ENCODE measurements at places on chromosomes 5 and 9.
A peak's percentile ranks its signal among the peaks of the same experiment; 100 is the strongest.

DNA sequence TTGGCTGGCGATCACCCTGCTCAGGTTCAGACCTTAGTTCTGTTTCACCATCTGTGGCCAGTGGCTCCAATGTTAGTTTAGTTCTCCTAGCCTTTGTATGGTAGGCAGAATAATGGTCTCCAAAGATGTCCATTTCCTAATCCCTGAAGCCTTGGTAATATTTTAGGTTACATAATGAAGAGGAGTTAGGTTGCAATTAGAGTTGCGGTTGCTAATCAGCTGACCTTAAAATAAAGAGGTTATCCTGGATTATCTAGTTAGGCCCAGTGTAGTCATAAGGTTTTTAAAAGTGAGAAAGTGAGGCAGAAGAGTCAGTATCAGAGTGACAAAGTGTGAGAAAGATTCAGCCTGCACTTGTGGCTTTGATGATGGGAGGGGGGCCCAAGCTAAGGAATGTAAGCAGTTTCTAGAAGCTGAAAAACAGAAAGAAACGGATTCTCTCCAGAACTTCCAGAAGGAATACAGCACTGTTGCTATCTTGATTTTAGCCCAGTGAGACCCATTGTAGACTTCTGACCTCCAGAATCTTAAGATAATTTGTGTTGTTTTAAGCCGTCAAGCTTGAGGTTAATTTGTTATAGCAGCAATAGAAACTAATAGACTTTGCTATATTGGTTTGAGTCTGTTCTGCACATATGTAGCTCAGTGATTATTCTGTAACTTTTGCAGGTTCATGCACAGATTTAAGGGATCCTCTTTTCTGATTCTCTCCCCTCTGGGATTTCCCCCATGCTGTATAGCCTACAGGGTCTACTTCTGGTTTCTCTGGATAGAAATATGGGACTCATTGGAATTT is 21.6 kb downstream of the LNPEP start:
- no peaks in the 10 kb centered on the region for H3K36me3 ChIP-seq

DNA sequence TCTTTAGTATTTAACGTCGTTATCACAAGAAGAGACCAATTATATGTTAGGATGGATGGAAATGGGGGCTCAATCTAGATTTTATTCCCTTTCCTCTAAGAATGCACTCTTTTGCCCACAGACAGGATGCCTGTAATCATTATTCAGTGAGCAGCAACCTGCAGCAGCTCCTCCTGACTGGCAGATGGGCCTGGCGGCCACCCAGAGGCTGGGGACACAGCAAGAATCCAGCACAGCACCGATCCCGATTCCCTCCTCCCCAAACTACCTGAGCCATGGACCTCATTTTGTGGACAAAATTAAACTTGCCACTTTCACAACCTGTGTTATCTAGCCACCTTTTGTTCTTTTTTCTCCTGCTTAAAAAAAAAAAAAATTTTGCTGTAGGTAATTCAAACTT is 101.0 kb downstream of the USP20 start:
- no peak for DNase-seq
- no peaks in the 10 kb centered on the region for H3K36me3 ChIP-seq
- peaks cover 29% of the 10 kb centered on the region for H3K4me1 ChIP-seq
- H3K4me3 ChIP-seq = no peak overlapping the region
- no peaks in the 10 kb centered on the region for H3K27me3 ChIP-seq

DNA sequence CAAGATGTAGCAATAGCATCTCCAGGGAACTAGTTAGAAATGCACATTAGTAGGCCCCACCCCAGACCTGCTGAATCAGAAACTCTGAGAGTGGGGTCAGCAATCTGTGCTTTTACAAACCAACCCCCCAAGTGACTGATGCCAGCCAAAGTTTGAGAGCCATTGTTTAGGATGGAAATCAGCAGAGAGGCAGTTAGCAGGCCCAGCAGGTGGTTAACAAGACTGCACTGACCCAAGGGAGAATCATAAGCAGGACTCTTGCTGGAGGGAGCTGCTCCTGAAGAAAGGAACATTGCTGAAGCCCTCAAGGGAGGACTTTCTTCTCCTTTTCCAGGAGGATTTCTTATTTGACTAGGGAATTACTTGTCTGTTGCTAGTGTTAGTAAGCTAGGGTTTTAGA is 74.2 kb upstream of the SLC12A2 start:
- H3K4me3 ChIP-seq = no peak overlapping the region
- H3K4me1 ChIP-seq = no peaks in the 10 kb centered on the region
- DNase-seq = no peak

DNA sequence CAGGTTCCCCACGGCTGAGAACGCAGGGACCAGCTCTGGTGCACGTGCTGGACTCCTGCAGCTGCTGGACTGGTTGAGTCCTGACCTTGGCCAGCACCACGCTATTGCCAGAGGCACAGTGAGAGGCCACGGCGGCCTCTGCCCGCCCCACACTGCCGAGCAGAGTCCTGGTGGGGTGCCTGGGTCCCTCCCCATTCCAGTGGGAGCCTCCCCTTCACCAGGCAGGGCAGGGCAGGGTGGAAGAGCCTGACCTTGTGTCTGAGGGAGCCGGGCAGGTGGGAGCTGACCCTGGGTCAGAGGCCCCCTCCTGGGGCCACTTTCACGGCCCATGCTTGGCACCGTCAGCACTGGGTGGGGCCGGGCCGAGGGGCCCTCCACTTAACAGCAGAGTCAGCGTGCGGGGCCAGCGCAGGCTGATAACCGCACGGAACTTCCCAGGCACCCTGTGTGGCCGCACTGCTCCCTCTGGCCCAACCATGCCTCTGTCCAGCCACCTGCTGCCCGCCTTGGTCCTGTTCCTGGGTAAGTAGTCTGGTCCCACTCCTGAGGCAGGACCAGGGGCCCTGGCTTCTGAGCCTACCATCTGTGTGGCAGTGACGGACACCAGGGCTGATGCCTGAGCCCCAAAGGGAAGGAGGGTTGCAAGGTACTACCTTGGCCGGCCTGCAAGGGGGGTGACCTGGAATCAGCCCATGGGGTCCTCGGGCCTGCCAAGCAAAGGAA is at the start of gene MAMDC4:
TSS of gene MAMDC4 (plus strand) at position 406 of the 723 bp plus-strand sequence. CDS start at position 477, 71 bp downstream.
- peaks cover 15% of the 10 kb centered on the region for H3K27me3 ChIP-seq

DNA sequence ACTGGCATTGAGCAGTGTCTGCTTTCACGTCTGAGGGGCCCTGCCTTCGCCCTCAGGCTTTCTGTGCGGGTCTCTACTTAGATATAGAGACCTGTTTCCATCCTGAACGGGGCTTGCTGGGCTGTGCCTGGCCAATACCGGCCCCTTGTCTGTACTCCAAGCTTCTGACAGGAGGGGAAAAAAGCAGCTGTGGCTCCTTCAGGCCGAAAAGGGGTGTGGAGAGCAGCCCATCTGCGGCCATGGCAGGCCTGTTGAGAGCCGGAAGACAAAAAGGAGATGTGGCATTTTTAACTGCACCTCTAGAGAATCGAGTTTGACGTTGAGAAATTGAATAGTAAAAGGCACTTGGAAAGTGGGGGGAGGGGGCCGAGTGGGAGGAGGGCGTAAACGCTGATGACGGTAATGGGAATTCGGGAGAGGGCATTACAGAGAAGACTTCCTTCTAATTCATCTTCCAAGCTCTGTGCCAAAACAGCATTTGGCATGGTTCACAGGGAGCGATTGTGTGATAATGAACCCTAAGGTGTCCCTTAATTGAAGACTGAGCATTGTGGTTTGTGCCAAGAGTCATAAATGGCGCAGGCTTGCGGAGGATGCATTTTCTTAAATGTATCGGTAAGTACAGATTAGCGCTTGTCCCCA is 25.1 kb upstream of the PRDM12 start:
- H3K36me3 ChIP-seq = no peaks in the 10 kb centered on the region
- no peak for DNase-seq
- H3K27ac ChIP-seq = no peak overlapping the region
- H3K27me3 ChIP-seq = no peaks in the 10 kb centered on the region

- no peaks in the 10 kb centered on the region for H3K36me3 ChIP-seq
- no peaks in the 10 kb centered on the region for H3K27me3 ChIP-seq
- H3K4me1 ChIP-seq = no peaks in the 10 kb centered on the region
- no peak for DNase-seq
- no peak overlapping the region for H3K4me3 ChIP-seq
Observed at GRCh38 chr9:109710830-109711229, 69.2 kb upstream of the PALM2AKAP2 start.

- no peak for DNase-seq
- H3K27me3 ChIP-seq = peaks cover 99% of the 10 kb centered on the region
- no peak overlapping the region for H3K4me3 ChIP-seq
- no peaks in the 10 kb centered on the region for H3K36me3 ChIP-seq
- no peak overlapping the region for H3K27ac ChIP-seq
- peaks cover 45% of the 10 kb centered on the region for H3K4me1 ChIP-seq
Observed at GRCh38 chr9:124017051-124017928, 5.7 kb downstream of the LHX2 start.

- no peak for DNase-seq
- H3K27ac ChIP-seq = no peak overlapping the region
- H3K27me3 ChIP-seq = no peaks in the 10 kb centered on the region
- no peaks in the 10 kb centered on the region for H3K4me1 ChIP-seq
Observed at GRCh38 chr5:7321724-7322123, 74.2 kb upstream of the ADCY2 start.

DNA sequence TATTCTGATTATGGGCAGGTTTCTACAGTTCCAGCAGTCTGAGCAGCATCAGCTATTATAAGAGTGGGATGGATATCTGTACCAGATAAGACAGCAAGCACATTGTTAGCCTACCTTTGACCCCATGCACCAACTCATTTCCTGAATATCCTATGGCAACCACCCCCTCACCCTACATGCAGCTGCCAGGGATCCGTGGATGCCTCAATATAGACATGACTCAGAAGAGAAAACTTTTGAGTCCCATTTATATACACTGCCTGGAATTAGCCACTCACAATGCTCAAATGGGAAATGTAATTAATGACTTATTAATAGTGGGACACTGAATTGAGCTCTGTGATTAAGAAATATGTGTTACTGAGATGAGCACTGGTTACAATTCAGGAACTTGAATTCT is 124.4 kb downstream of the SSBP2 start:
- DNase-seq = no peak
- no peaks in the 10 kb centered on the region for H3K4me1 ChIP-seq
- H3K36me3 ChIP-seq = no peaks in the 10 kb centered on the region
- H3K27me3 ChIP-seq = no peaks in the 10 kb centered on the region
- no peak overlapping the region for H3K27ac ChIP-seq
- H3K4me3 ChIP-seq = no peak overlapping the region

DNA sequence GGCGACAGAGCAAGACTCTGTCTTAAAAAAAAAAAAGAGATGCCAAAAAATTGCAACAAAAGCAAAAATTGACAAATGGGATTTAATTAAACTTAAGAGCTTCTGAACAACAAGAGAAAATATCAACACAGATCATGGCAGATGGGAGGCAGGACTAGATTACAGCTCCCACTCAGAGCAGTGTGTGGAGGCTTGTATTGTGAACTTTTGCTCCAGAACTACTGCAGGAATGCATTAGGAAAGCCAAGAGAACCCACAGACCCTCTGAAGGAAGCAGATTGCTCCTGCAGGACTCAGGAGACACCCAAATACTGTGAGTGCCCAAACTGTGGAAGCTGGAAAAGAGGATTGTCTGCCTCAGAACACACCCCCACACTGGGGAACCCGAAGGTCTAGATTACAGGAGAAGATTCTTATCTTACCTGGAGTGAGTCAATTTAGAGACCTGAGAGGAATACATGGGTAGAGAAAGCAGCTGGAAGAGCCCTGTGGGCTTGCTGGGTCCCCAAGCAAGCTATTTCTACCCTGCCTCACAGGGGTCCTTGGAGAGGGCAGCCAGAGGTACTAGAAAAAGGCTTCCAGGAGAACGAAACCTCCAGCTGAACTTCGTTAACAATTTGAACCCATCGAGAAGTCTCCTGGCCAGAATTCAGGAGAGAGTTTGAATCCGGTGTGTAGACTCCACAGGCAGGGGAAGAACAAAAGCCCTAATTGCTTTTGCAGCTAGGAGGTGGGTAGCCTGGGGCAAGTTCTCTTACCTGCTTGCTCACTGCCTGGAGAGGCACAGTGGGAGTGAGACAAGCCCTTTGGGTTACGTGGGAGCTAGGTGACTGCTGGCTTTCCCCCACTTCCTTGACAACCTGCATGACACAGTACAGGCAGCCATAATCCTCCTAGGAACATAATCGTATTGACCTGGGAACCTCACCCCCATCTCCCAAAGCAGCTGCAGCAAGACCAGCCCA is 593.4 kb upstream of the RGMB start:
- H3K36me3 ChIP-seq = no peaks in the 10 kb centered on the region
- no peak for DNase-seq
- H3K4me1 ChIP-seq = no peaks in the 10 kb centered on the region
- H3K27me3 ChIP-seq = no peaks in the 10 kb centered on the region
- no peak overlapping the region for H3K27ac ChIP-seq
- H3K4me3 ChIP-seq = no peak overlapping the region

DNA sequence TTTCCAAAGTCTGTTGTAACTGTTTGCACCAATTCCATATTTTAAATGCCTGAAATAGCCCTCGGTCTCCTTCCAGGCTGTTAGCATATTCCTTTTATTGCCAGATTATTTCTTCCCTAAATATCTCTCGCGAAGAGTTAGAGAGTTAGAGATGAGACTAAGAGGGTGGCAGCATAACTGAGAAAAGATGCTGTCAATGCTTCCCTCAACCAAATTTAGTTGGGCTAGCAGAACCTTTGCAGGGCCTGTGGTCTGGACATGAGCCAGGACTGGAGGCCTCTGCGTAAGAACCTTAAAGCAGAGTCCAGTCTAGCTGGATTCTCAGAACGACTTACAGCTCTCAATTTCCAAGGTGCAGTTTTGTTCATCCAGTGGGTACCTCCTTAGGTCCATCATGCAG is 135.9 kb downstream of the GABRB2 start:
- no peaks in the 10 kb centered on the region for H3K36me3 ChIP-seq
- no peaks in the 10 kb centered on the region for H3K27me3 ChIP-seq
- no peak overlapping the region for H3K27ac ChIP-seq
- DNase-seq = no peak
- H3K4me3 ChIP-seq = no peak overlapping the region

DNA sequence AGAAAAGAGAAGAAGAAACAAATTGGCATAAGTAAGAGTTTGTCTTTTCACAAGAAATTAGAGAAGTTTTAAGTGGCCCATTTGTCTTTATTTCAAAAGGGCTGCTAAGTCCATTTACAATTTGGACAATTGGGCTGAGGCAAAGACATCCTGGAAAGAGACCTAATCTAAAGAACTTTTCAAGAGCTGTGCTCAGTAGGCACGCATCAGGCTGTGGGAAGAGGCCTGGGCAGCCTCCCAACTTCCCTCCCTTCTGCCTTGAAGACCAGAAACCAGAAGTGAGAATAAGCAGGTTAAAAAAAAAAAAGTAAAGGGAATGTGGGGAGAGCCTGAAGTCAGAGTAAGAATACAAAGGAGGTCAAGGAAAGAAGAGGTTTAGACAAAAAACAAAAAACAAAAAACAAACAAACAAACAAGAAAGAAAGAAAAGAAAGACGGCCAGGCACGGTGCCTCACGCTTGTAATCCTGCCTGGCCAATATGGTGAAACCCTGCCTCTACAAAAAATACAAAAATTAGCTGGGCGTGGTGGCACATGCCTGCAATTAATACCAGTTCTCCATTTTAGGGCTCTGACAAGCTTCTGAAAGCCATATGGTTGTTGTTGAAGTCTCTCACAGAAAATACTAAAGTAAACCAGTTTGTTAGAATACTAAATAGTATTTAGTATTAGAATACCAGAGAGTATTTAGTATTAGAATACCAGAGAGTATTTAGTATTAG is 48.0 kb upstream of the CEP78 start:
- peak overlapping the region; percentile 51 for H3K27ac ChIP-seq
- no peak overlapping the region for H3K4me3 ChIP-seq
- H3K4me1 ChIP-seq = peaks cover 8% of the 10 kb centered on the region

- DNase-seq = no peak
- no peaks in the 10 kb centered on the region for H3K4me1 ChIP-seq
- H3K27me3 ChIP-seq = no peaks in the 10 kb centered on the region
- H3K36me3 ChIP-seq = peaks cover 4% of the 10 kb centered on the region
- H3K4me3 ChIP-seq = no peak overlapping the region
- no peak overlapping the region for H3K27ac ChIP-seq
Observed at GRCh38 chr5:132595624-132596023, 38.8 kb downstream of the RAD50 start.

GRCh38 chr9:127122176-127123063 is at the start of gene ANGPTL2:
ANGPTL2 (minus strand) TSS chr9:127122635; CDS start chr9:127108731, 13,904 bp downstream.
- H3K4me3 ChIP-seq = peak within 1 kb of the TSS; percentile 48
- H3K4me1 ChIP-seq = peaks cover 26% of the 10 kb centered on the region
- no peaks in the 10 kb centered on the region for H3K36me3 ChIP-seq

Data from left lung (tissue), 14 donors.